Aorta (tissue), 5 donors: ENCODE measurements at places on chromosomes 12 and 14.
A peak's percentile ranks its signal among the peaks of the same experiment; 100 is the strongest.

DNA sequence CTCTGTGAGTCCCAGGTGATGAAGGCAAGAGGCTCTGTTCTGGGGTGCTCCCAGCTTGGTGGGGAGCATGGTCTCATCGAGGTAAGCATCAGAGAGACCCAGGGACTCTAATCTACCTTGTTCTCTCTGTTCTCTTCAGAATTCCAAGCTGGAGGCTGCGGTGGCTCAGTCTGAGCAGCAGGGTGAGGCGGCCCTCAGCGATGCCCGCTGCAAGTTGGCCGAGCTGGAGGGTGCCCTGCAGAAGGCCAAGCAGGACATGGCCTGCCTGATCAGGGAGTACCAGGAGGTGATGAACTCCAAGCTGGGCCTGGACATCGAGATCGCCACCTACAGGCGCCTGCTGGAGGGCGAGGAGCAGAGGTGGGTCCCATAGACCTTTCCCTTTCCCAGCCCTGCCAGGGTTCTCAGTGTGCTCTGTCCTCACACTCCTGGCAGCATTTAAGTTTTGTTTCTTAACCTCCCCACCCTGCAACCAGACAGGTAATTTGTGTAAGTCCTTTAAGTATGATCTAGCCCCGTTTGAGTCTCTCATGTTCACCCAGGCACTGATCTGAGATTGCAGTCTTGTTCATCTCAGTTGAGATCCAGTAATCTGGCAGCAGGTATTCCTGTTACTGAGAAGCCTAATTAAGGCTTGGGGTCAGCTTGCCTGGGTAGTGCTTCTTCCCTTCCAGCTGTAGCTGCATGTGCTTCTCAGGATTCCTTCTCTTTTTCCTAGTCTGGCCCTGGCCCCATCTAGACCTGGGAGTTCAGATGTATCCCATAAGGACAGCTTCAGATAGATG, 14.8 kb upstream of the KRT81 start:
- no peaks in the 10 kb centered on the region for H3K27me3 ChIP-seq
- DNase-seq, result no peak
- H3K4me3 ChIP-seq, result no peak overlapping the region
- H3K4me1 ChIP-seq, result no peaks in the 10 kb centered on the region
- no peaks in the 10 kb centered on the region for H3K36me3 ChIP-seq

GRCh38 chr12:68746572-68747180, 700 bp downstream of the SLC35E3 start:
- DNase-seq, result peak; percentile 76
- H3K36me3 ChIP-seq, result no peaks in the 10 kb centered on the region
- no peaks in the 10 kb centered on the region for H3K27me3 ChIP-seq
- H3K27ac ChIP-seq, result peak overlapping the region; percentile 11
- H3K4me1 ChIP-seq, result no peaks in the 10 kb centered on the region
- H3K4me3 ChIP-seq, result peak overlapping the region; percentile 57

DNA sequence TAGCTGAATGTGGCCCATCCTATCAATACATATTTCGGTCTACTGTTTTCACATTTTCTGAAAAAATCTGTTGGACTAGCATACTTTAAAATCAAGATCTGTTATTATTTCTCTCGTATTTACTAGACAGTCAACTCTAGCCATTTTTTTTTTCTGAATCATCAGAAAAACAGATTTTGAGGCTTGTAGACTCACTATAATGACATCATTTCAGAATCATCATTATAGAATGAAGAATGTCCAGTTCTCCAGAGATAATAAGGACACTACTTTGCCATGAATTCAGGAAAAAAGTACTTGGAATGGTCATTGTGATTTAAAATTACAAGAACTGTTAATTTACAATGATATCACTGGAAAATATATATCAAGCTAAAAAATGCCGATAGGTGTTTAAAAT, 589.8 kb downstream of the KCNH5 start:
- H3K4me1 ChIP-seq, result no peaks in the 10 kb centered on the region
- H3K27ac ChIP-seq, result no peak overlapping the region
- no peaks in the 10 kb centered on the region for H3K36me3 ChIP-seq
- H3K27me3 ChIP-seq, result no peaks in the 10 kb centered on the region
- H3K4me3 ChIP-seq, result no peak overlapping the region

GRCh38 chr14:41087056-41087455, 519.6 kb upstream of the LRFN5 start:
- no peak overlapping the region for H3K4me3 ChIP-seq
- no peaks in the 10 kb centered on the region for H3K4me1 ChIP-seq
- DNase-seq, result no peak
- no peak overlapping the region for H3K27ac ChIP-seq

DNA sequence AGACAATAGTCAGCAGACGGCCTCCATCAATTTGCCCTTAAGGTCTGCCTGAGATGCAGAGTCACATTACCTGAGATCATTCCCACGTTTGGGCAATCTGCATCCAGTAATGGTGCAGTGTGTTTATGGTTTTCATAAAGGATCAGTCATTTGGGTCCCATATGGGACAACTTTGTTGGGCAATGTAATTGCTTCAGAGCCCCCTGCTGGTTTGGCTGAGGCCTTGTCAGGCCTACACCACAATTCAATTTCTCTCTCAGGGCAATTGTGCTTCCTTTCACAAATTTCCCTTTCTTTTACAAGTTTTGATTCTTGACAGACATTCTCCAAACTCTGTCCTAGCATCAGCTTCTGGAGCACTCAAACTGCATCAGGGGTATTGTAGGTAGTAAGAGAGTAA, 191.2 kb upstream of the SSTR1 start:
- no peaks in the 10 kb centered on the region for H3K27me3 ChIP-seq
- H3K4me3 ChIP-seq, result no peak overlapping the region
- H3K27ac ChIP-seq, result no peak overlapping the region

GRCh38 chr12:94618995-94619695, 31.2 kb downstream of the TMCC3 start:
- no peaks in the 10 kb centered on the region for H3K36me3 ChIP-seq
- no peak for DNase-seq
- H3K4me1 ChIP-seq, result peaks cover 5% of the 10 kb centered on the region
- no peak overlapping the region for H3K4me3 ChIP-seq
- no peaks in the 10 kb centered on the region for H3K27me3 ChIP-seq
- no peak overlapping the region for H3K27ac ChIP-seq

- DNase-seq, result no peak
- no peaks in the 10 kb centered on the region for H3K27me3 ChIP-seq
- H3K27ac ChIP-seq, result peak overlapping the region; percentile 10
- peak overlapping the region; percentile 80 for H3K4me3 ChIP-seq
These were observed 610 bp downstream of the VSIG10 start for GRCh38 chr12:118103201-118103600.

DNA sequence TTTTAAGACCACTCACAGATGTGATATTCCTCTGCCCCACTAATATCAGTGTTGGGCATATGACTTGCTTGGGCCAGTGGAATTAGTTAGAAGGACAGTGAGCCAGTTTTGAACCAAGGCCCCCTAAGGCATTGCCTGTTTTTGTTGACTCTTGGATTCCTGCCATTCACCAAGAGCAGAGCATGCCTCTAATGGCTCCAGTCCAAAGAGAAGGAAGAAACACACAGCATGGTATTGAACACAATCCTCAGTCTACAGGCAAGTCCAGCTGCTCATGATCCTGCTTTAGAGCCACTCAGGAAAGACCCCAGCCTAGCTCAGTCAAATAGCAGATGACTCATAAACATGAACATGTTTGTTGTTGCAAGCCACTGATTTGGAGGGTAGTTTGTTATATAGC, 1201.5 kb downstream of the BCL11B start:
- DNase-seq, result no peak
- H3K36me3 ChIP-seq, result no peaks in the 10 kb centered on the region
- H3K4me3 ChIP-seq, result no peak overlapping the region
- no peaks in the 10 kb centered on the region for H3K4me1 ChIP-seq
- H3K27me3 ChIP-seq, result no peaks in the 10 kb centered on the region
- no peak overlapping the region for H3K27ac ChIP-seq

DNA sequence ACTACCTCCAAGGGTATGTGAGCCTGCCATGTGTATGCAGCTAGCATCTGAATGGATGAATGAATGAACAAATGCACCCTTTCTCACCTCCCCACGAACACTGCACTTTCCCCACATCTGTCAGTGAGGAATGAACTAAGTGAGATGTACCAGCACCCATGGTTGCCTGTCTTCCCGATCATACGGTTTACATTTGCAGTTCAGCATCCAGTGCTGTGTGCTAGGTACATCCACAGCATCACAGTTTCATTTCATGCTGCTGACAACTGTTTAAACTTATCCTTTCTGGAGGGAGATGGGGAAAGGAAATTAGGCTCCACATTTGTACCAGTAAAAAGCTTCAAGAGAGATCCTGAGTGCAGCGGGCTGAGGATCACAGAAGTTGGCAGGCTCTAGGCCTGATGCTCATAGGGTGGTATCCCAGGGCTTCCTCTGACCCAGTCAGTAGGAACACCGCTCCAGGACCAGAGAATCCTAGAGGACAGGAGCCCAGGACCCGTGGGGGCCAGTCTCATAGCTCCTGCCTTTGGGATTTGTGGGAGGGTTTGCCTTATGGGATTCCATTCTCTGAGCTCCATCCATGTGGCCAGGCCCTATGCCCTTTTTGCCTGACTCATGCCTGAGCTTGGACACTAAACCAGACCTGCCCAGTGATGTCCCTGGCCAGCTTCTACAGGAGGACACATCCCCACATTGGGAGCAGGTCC, 294.5 kb downstream of the CACNA1C start:
- no peaks in the 10 kb centered on the region for H3K36me3 ChIP-seq
- H3K27ac ChIP-seq, result peak overlapping the region; percentile 14
- peaks cover 6% of the 10 kb centered on the region for H3K4me1 ChIP-seq
- no peak overlapping the region for H3K4me3 ChIP-seq

DNA sequence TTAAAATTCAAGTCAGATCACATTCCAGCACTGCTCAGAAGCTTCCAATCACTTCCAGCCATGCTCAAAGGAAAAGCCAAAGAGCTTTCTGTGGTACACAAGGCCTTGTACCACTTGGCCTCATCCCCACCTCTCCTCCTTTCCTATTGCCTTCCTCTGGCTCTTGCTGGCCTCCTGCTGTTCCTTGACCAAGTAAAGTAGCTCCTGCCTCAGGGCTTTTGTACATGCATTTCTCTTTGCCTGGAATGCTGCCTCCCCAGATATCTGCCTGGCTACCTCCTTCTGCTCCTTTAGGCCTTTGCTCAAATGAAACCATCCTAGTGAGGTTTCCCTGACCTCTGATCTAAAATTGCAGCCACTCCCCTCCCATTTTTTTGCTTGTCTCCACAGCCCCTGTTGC, 51.2 kb upstream of the TCL1B start:
- no peaks in the 10 kb centered on the region for H3K4me1 ChIP-seq
- H3K27ac ChIP-seq, result no peak overlapping the region
- no peaks in the 10 kb centered on the region for H3K36me3 ChIP-seq
- DNase-seq, result no peak
- no peaks in the 10 kb centered on the region for H3K27me3 ChIP-seq
- H3K4me3 ChIP-seq, result no peak overlapping the region

GRCh38 chr12:70736351-70737133, 99.3 kb upstream of the PTPRB start:
- DNase-seq, result no peak
- no peaks in the 10 kb centered on the region for H3K4me1 ChIP-seq
- no peak overlapping the region for H3K27ac ChIP-seq
- H3K27me3 ChIP-seq, result no peaks in the 10 kb centered on the region
- H3K36me3 ChIP-seq, result no peaks in the 10 kb centered on the region

GRCh38 chr14:99950181-99950580, 115.0 kb upstream of the EVL start:
- no peak for DNase-seq
- H3K4me1 ChIP-seq, result no peaks in the 10 kb centered on the region
- H3K36me3 ChIP-seq, result no peaks in the 10 kb centered on the region
- no peak overlapping the region for H3K4me3 ChIP-seq

GRCh38 chr12:66877925-66878324, 199.0 kb upstream of the GRIP1 start:
- DNase-seq, result no peak
- no peaks in the 10 kb centered on the region for H3K36me3 ChIP-seq
- no peak overlapping the region for H3K27ac ChIP-seq
- H3K27me3 ChIP-seq, result no peaks in the 10 kb centered on the region

DNA sequence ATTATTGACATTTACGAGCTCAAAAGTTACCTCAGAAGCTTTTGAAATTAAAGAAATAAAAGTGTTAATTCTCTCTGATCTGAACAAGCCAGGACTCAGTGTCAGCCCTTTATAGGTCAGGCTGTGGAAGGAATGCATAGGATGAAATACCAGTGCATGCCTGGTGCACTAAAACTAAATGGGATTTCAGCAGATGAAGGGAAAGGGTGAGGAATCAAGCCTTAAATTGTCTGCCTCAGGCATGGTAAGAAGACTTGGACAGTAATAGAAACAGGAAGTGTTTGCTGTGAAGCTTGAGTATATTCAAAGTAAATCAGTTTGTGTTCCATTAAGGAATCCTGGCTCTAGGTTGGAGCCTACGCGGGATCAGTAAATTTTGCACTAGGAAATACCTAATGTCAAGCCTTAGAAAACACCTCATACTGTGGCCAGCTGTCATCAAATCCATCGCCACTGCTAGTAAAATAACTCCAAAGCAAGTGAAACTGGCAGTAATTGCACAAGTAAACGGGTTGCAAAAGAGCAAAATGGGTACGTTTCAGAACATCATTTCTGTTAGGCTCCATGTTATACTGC, 76.3 kb downstream of the PDE3A start:
- no peak overlapping the region for H3K4me3 ChIP-seq
- peak overlapping the region; percentile 10 for H3K27ac ChIP-seq
- DNase-seq, result no peak
- peaks cover 8% of the 10 kb centered on the region for H3K4me1 ChIP-seq

DNA sequence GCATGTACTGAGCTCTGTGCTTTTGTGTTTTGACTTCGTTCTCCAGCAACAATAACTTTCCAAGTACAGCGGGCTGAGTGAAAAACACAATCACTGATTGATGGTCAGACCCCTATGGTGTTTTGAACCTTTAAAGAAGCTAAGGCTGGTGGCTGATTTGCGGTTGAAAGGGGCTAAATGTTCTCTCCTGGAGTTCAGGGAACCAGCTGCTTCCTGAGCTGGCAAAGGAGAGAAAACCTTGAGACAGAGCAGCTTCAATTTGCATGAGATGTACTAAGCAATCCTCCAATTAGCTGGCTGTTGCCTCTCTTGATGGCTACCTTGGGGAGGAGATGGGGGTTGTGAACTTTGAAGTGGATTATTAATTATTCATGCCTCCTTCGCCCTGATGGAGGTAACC, 546.7 kb upstream of the SEL1L start:
- H3K4me1 ChIP-seq, result no peaks in the 10 kb centered on the region
- H3K27me3 ChIP-seq, result no peaks in the 10 kb centered on the region
- no peak overlapping the region for H3K4me3 ChIP-seq
- H3K36me3 ChIP-seq, result no peaks in the 10 kb centered on the region
- no peak for DNase-seq

- DNase-seq, result no peak
- peaks cover 2% of the 10 kb centered on the region for H3K4me1 ChIP-seq
These were observed 213.5 kb upstream of the KRR1 start for GRCh38 chr12:75724928-75725312.

GRCh38 chr12:106918746-106919145, 37.0 kb upstream of the TMEM263 start:
- H3K27ac ChIP-seq, result no peak overlapping the region
- DNase-seq, result no peak
- H3K4me1 ChIP-seq, result no peaks in the 10 kb centered on the region
- no peak overlapping the region for H3K4me3 ChIP-seq

DNA sequence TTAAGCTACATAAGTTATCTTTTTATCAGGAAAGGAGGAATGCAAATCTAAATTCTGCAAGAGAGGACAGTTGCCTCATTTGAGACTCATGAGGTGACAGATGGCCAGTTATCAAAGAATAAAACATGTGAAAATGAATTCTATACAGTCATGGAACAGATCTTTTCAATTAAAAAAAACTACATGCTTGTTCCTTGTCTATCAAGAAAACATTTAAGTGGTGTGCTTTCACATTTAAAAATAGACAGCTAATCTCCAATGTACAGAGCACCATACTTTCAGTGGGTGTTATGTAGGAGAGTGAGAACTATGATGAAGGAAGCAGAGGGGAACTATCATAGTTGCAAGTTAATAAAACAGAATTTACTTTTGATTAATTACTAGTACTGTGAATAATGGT, 76.7 kb upstream of the TTC7B start:
- no peaks in the 10 kb centered on the region for H3K27me3 ChIP-seq
- no peaks in the 10 kb centered on the region for H3K36me3 ChIP-seq
- no peak overlapping the region for H3K4me3 ChIP-seq
- no peaks in the 10 kb centered on the region for H3K4me1 ChIP-seq
